ENCODE measurements at places on chromosomes 12 and 14. TPM values are rescaled to one million over a fixed set of nuclear protein-coding genes. Genes with fewer than 3 reads are reported as not detected.

DNA sequence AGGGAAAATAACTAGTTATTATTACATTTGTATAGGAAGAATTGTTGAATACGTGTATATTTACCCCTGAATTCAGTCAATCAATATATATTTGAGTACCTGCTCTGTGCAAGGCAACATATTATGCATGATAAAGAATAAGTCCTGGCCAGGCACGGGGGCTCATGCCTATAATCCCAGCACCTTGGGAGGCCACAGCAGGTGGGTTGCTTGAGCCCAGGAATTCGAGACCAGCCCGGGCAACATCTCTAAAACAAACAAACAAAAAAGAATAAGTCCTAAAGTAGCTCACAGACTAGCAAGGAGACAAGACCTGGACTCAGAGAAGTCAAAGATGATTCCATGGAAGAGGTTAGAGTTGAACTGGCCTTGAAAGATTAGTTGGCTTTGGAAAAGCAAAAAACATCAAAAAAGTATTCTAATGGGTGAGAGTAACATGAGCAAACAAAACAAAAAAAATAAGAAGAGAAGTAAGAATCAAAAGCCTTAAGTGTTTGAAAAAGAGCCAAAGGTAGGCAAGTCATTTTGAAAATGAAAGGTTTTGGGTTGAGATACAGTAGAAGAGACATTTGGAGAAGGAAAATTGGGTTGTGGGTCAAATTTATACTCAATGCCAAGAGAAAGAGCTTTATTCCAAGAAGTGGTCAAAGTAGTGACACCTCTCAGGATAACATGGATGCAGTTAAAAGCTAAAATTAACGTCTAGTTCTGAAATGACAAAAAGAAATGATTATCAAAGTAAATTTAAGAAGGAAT is 115.2 kb upstream of the BCAT1 start:
- no peak for DNase-seq

DNA sequence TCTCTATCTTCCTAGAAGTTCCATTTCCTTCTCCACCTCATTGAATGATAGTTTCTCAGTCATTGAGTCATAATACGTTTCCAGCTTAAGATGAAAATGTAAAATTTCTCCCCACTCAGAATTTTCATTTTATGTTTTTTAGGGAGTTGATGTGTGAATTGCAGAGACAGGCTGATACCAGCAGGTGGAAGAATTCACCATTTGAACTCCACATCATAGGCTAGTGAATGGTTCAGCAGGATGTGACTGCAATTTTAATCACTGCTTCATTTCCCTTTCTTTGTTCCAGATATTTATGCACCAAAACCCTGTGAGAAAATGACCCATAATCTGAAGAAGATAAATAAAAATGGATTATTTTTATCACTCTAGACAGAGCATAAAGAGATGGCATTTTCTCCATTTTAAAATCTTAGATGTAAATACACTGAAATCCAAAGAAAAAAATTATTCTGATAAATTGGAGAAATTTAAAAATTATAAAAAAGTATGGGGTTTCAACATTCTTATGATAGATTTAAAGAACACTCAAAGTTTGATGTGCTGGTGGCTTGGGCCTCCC is 10.6 kb upstream of the PYGL start:
- no peak for DNase-seq

DNA sequence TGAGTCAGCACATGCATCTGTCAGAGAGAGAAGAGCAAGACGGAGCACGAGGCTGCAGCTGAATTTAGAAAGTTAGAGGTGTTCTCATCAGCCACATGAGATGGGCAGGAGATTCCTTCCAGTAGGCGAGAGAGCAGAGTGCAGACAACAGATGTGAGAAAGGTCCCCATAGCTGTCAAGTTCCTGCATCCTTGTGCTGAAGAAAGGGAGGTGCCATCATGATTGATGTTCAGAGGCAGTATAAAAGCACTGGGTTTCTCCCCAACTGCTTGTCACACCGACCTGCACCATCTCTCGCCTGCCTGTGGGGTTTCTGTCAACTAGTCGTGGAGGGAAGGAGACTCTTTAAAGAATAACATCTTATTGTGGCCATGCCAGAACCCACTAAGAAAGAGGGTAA is at the start of gene MYBPC1:
TSS of gene MYBPC1 (plus strand) at position 272 of the 400 bp plus-strand sequence. CDS start at position 372, 100 bp downstream.
- no peak for DNase-seq

- DNase-seq: no peak
Measured at GRCh38 chr12:109927622-109928021, 27.5 kb downstream of the TCHP start.

DNA sequence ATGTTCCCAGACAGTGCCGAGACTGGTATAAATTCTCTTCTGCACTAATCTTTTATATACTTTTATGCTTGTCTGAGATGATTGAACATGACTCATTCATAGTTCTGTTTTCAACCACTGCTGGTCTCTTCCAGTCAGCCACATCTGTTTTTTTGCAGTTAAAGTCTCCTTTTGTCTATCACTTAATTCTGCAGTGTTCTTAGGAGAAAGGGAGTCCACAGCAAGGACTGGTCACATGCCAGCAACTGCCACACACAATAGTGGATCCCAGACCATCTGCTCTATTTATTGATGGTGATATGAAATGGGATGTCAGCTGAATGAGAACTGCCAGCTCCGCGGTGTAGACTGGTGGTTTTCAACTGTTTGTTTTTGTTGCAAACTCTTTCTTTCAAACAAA is 379.8 kb downstream of the MED13L start:
- DNase-seq: no peak

DNA sequence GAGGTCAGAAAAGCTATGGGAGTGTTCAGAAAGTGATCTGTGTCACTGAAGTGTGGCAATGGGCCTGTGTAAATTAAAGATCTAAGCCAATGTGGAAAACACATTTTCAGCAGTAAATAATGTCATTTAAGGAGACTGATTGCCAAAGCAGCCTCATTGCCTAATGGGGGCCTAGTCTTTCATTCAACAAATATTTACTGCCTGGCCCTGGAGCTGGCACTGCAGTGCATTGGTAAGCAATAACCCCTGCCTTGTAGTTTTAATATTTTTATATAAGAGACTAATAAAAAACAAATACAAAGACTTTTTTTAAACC is 326.6 kb downstream of the BTG1 start:
- no peak for DNase-seq

DNA sequence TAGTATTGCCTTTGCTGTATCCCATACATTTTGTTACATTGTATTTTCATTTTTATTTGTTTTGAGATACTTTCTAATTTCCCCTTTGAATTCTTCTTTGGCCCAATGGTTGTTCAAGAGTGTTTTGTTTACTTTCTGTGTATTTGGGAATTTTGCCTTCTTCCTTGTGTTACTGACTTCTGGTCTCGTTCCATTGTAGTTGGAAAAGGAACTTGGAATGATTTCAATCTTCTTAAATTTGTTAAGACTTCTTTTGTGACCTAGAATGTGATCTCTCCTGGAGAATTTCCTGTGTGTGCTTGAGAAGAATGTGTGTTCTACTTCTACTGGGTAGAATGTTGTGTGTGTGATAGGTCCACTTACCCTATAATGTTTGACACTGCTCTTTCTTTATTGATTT is 304.4 kb upstream of the RTL1 start:
- no peak for DNase-seq

DNA sequence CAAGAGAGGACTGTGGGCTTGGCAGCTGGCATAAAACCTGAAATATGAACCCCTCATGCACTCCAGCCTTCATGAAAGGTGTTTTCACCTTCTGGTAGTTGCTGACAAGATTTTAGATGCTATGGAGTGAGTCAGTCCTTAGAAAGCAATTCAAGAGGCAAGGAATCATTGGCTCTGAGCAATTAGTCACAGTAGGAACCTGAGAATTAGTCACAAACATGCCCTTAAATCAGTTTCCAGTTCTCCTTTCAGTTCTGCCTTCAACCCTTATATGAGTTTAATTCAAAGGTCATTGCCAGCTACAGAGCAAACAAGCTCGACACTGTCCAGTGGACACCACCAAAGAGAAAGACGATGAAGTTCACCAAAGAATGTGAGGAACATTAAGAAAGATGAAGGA is 472.3 kb downstream of the GLT1D1 start:
- DNase-seq: no peak

GRCh38 chr14:61355892-61356325 is 34.5 kb downstream of the PRKCH start:
- DNase-seq: no peak

- DNase-seq: no peak
Measured at GRCh38 chr12:60210756-60211155, 614.9 kb downstream of the SLC16A7 start.

GRCh38 chr12:125137766-125138344 is 72.6 kb downstream of the AACS start:
- no peak for DNase-seq

DNA sequence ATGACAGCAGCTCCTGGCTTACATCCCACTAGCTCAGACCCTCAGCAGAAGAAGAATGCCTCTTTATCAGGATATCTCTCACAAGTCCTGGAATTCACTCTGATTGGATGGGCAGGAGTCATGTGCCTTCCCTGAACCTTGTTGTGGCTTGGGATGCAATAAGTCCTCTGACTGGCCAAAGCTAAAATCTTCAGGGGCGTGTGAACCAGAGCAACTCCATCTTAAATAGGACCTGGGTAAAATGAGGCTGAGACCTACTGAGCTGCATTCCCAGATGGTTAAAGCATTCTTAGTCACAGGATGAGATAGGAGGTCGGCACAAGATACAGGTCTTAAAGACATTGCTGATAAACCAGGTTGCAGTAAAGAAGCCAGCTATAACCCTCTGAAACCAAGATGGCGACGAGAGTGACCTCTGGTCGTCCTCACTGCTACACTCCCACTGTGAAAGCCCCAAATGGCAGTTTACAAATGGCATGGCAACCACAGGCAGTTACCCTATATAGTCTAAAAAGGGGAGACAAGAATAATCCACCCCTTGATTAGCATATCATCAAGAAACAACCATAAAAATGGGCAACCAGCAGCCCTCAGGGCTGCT is 60.4 kb upstream of the FICD start:
- DNase-seq: no peak

- no peak for DNase-seq
Measured at GRCh38 chr12:76916170-76916540, 37.3 kb upstream of the CSRP2 start.

DNA sequence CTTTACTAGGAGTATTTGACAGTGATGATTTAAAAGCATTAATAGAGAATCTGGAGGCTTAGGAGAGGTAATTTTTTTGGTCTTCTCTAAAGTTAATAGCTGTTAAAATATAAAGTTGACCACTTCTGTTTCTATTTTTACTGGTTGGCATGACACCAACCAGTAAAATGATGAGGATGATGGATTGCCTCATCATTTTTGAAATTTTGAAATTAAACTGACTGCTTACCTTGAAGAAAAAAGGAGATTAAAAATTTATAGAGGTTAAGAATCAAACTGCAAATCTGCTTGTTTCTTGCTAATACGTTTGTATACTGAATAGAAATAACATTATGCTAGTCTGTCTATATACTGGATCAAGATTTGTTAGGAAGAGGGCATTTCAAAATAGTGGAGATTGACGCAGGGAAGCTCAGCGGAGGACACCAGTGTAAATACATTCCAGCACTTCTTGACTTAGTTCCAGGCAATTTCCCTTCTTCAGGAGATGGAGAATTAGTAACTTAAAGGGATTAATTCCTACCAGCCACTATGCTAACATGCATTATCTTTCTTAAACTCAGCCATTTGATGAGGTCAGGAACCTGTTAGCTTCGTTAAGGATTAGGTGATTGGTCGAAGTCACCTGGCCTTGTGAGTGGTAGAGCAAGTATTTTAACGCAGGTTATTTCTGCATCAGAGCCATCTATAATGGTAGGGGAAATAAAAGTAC is 3.6 kb downstream of the EID3 start:
- DNase-seq: no peak

LHX5 gene
- polyA plus RNA-seq: not detected

OR6C4 gene
- polyA plus RNA-seq: not detected

SLC17A8 gene
- polyA plus RNA-seq: 0.60 TPM

MMP14 gene
- 349 TPM for polyA plus RNA-seq

ALKBH2 gene
- 28.8 TPM for polyA plus RNA-seq

All from left renal pelvis (tissue), 4 donors.